AG04450 (cell line): ENCODE measurements at places on chromosomes 2 and 18. TPM values are rescaled to one million over a fixed set of nuclear protein-coding genes. Genes with fewer than 3 reads are reported as not detected.

MERTK gene
- 0.84 and 0.91 TPM in 2 replicates for polyA plus RNA-seq

MYO5B gene
- polyA plus RNA-seq, result 0.32 and 0.41 TPM in 2 replicates

IFIH1 gene
- polyA plus RNA-seq, result 2.0 and 2.2 TPM in 2 replicates

MFSD6 gene
- polyA plus RNA-seq, result 12.0 and 12.9 TPM in 2 replicates

DSC1 gene
- not detected in 2 replicates for polyA plus RNA-seq

ARHGAP28 gene
- polyA plus RNA-seq, result 30.6 and 38.2 TPM in 2 replicates

GRB14 gene
- polyA plus RNA-seq, result not detected in 2 replicates

KCNJ3 gene
- polyA plus RNA-seq, result not detected in 2 replicates

APLF gene
- 2.5 and 3.6 TPM in 2 replicates for polyA plus RNA-seq

ADD2 gene
- 0.12 TPM in 1 of 2 replicates, not detected in the other for polyA plus RNA-seq

VWC2L gene
- polyA plus RNA-seq, result 0.04 TPM in 1 of 2 replicates, not detected in the other

FOXI3 gene
- not detected in 2 replicates for polyA plus RNA-seq

ADI1 gene
- polyA plus RNA-seq, result 66.3 and 71.4 TPM in 2 replicates

TCF4 gene
- 41.4 and 47.3 TPM in 2 replicates for polyA plus RNA-seq

AMMECR1L gene
- polyA plus RNA-seq, result 15.3 and 15.4 TPM in 2 replicates

CD8B gene
- not detected in 2 replicates for polyA plus RNA-seq

UPP2 gene
- not detected in 2 replicates for polyA plus RNA-seq

ANTXR1 gene
- 101 and 113 TPM in 2 replicates for polyA plus RNA-seq

HNRNPLL gene
- 55.0 and 78.5 TPM in 2 replicates for polyA plus RNA-seq

C2orf80 gene
- not detected in 2 replicates for polyA plus RNA-seq

CABLES1 gene
- polyA plus RNA-seq, result 25.7 and 29.6 TPM in 2 replicates

NGEF gene
- 0.07 and 0.10 TPM in 2 replicates for polyA plus RNA-seq

LONRF2 gene
- polyA plus RNA-seq, result 0.83 and 0.98 TPM in 2 replicates

CXCR4 gene
- polyA plus RNA-seq, result not detected in 2 replicates

IL36A gene
- not detected in 2 replicates for polyA plus RNA-seq

LYG2 gene
- not detected in 2 replicates for polyA plus RNA-seq

ACMSD gene
- not detected in 2 replicates for polyA plus RNA-seq

DNER gene
- 0.05 TPM in 1 of 2 replicates, not detected in the other for polyA plus RNA-seq

CTDSP1 gene
- 51.3 and 66.6 TPM in 2 replicates for polyA plus RNA-seq

HOXD9 gene
- polyA plus RNA-seq, result not detected in 2 replicates

IL1B gene
- 2.3 and 2.4 TPM in 2 replicates for polyA plus RNA-seq

REG3G gene
- polyA plus RNA-seq, result not detected in 2 replicates

DSG2 gene
- 0.56 and 0.84 TPM in 2 replicates for polyA plus RNA-seq
